GM18507 (cell line): ENCODE measurements at places on chromosomes 6 and 20.
A peak's percentile ranks its signal among the peaks of the same experiment; 100 is the strongest.

DNA sequence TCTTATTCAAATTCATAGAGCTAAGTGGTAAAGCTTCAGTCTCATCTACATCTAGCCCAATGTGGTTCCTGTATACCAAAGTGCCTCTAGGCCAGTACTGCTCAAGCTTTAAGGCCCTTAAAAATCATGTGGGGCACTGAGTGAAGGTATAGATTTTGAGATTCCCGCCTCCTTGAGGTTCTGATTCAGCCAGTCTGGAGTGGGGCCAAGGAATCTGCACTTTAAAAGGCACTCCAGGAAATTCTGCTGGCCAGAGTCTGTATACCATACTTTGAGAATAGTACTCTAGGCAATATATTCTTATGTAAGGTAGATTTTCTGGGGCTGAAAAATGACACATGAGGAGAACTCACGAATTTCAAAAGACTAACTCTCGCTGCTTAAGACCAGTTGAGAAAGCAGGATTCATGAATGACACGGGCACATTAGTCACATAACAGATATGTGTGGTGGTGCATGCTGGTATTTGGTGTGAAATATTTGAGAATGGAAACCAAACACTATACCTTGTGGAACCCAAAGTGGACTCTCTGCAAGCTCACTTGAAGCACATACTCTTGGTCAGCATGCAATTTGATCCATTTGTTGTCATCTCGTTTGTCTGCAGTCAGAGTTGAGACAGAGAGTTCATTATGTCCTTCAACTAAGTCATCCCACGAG is 47.6 kb upstream of the SIM1 start:
- no peak for DNase-seq

GRCh38 chr20:48217190-48217589 is 431.9 kb upstream of the SULF2 start:
- DNase-seq = no peak

- DNase-seq = no peak
Observed at GRCh38 chr6:159031846-159032245, 12.9 kb downstream of the TAGAP start.

DNA sequence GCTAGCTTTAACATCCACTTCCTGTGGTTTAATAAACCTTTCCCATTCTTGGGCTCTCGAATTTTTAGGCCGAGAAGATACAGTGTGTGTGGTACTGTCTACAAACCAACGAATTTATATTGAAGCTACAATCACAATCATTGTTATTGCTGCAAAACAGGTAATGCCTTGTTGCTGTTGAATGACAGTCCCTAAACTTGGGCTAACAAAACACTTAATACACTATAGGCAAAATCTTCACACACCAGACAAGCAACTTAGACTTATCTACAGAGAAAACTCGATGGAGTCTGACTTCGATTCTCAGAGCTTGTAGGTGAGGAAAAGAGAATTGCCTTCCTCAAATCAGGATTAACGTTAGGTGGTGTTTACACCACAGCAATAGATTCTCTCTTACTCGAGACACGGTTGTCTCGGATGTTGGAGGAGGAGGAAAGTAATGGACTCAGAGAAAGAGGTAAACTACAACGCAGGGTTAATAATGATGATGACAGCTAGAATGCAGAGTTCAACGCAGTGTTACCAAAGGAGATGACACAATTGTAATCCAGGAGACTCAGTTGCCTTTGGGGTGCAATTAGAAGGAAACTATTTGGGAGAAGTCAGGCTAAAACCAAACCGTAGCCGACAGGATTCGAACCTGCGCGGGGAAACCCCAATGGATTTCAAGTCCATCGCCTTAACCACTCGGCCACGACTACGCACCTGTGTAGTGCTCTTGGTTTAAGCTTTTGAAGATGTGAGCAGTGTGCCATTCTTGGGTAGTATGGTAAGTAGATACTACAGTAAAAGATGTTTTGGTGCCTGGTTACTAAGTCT is 32.5 kb upstream of the ZNF184 start:
- no peak for DNase-seq

GRCh38 chr6:54846857-54847674 is 495 bp downstream of the FAM83B start:
- DNase-seq = no peak

GRCh38 chr20:50455656-50456451 is 54.3 kb upstream of the PTPN1 start:
- no peak for DNase-seq

DNA sequence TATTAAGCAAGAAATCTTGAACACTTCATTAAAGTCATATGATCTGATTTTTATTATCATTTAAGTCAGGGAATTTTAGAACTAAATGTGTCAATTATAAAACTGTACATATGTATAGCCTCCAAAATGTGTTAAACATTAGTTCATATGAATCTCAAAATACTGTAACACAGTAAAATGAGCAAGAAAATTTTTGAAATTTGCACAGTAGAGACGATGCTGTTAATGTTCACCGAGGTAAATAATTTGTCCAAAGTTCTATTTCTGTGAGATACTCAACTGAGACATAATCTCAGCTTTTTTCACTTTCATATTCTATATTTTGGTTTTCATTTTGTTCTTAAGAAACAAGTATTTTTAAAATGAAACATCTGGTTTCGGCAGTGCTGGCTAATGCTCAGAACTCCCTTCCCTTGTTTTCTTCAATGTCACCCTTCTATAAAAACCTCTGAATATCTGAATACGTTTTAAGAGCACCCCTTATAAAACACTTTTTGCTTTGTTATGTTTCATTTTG is 353.1 kb downstream of the LAMA2 start:
- DNase-seq = no peak

GRCh38 chr6:35360349-35361138 is 18.2 kb downstream of the PPARD start:
- DNase-seq = no peak

DNA sequence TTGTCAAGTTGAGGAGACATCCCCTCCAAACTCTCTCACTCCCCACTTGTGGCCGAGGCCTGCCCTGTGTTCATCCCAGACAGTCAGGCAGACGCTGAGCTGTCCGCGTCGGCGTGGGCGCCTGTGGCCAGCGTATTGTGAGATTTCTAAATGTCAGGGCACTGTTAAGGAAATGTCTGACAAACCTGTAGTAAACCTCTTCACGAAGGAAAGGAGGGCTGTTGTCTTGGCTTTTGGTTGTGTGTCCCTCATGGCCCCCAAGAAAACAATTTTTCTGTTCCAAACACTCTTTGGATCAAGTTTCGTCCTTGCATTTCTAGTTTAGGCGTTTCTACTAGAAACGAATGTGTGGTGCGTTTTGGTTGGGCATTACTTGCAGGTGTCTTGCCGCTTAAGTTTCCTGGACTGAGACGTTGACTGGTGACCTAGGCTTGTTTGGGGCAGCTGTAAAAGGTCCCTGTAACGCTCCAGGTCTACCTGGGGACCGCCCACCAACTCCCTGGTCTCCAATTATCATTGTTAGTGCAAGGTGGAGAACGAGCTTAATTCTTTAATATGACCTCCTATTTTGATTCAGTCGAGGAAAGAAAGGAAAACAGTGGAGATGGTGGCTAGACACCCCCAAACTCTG is 8.7 kb upstream of the POU3F2 start:
- no peak for DNase-seq

DNA sequence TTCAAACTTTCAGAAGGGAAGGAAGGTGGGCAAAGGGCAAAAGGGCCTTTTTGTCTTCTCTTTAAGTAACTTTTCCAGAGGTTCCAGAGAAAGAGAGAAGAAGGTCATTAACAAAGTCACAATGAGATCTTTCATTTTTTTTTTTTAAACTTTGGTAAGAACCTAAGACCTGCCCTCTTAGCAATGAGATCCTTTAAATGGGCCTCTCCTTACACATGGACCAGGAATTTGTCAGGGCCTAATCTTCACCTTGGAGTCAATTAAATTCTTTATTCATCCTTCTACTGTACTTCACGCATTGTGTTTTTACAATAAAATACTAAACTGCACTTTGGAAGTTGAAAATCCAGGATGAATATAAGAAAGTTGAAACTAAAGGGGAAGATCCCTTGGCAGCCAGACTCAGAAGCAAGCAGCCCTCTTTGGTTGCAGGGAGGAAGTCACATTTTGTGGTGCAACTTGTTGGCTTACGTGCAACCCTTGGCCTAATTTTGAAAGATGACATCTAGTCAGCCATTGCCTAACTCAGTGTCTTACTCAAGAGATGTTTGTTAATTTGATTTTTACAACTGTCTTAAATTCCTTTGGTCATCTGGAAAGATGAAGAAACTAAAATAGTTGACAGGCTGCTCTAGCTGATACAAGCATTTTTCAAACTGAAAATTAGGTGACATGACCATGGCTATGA is 11.9 kb upstream of the TMEM170B start:
- DNase-seq = no peak

DNA sequence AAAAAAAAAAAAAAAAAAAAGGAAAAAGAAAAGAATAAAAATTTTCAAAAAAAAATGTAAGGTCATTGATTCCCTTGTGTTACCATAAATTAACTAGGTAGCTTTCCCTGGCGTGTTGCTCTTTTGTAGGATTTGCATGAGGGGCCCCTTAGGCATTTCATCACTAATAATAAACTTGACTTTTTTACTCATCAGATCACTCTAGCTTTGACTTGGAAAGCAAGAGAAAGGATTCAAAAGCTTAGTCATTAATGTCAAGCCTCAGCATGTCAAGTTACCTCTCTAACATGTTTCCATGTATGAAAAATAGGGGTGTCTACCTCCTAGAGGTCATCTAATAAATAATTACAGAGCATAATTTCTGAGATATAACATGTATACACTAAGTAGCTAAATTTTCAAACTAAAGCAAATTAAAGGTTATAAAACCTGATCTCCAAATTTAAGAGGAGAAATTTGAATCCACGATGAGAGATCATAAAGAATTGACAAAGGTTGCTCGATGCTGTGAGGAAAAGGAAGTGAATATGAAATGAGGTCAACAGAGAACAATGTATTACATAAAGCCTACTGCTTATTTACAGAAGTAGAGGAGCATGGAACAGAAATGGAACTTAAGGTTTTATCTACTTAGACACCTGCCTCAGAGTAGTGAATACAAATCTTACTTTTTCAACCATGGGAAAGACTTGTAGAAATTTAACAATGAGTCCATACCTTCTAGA is 86.8 kb downstream of the ARHGAP18 start:
- DNase-seq = no peak

GRCh38 chr6:13918686-13919250 is 6.0 kb upstream of the RNF182 start:
- DNase-seq = no peak

- no peak for DNase-seq
Observed at GRCh38 chr6:91575032-91575431, 988.2 kb upstream of the MAP3K7 start.

GRCh38 chr20:59988141-59988540 is 29.9 kb downstream of the CDH26 start:
- no peak for DNase-seq

GRCh38 chr20:47652794-47653193 is 132.5 kb downstream of the SULF2 start:
- no peak for DNase-seq

- no peak for DNase-seq
Observed at GRCh38 chr20:57409316-57409671, 18.1 kb downstream of the RBM38 start.

GRCh38 chr6:41294214-41294872 is 7.9 kb upstream of the TREM1 start:
- no peak for DNase-seq

DNA sequence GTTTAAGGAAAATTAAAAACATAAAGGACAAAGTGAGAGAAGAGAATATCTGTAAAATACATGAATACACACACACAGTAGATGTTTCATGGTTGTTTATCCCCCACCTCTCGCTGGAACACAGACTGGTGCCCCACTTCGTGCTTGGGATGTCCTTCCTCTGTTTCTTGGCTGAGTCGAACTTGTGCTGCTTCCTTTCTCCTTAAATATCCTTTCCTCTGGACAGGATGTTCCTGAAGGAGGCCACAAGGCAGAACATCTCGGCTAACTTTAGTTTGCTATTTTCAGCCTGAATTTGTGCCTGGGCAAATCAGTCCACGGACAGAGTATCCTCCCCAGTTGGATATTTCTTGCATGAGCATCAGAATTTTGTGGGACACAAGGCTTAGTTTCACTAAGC is 54.7 kb upstream of the ZMYND8 start:
- no peak for DNase-seq

GRCh38 chr6:30264743-30265142 is 51.5 kb upstream of the TRIM26 start:
- no peak for DNase-seq

DNA sequence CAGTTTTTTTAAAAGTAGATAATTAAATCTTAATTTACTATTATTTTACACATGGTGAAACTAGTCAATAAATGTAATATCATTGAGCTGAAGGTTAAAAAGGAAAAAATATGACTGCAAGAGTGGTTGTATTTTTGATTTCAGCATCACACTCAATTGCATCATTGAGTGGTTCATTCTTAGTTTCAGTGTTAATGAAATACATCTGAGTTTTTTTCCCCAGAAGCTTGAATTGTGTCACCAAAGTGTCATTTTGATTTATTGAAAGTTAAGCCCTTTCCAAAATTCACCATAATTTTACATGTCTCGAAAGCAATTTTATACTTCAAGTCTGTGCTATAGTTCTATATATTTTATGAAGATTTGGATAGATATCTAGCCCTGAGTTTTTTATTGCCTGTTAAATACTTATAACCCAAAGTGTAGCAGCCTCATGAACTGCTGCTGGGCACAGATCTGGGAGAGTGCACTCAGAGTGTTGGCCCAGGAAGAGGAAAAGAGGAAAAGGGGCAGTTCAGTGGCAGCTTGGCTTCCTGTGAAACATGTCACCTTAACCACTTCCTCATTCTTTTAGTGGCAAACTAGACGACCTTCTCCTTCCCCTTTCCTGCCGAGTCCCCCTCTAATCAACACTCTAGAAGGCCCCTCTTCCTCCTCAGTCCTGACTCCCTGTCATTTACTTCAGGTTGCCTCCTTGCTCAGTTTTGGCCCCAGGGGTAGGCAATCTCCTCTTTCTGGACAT is 140.7 kb downstream of the ESR1 start:
- DNase-seq = no peak

- no peak for DNase-seq
Observed at GRCh38 chr6:169868458-169868857, 117.0 kb downstream of the ERMARD start.

DNA sequence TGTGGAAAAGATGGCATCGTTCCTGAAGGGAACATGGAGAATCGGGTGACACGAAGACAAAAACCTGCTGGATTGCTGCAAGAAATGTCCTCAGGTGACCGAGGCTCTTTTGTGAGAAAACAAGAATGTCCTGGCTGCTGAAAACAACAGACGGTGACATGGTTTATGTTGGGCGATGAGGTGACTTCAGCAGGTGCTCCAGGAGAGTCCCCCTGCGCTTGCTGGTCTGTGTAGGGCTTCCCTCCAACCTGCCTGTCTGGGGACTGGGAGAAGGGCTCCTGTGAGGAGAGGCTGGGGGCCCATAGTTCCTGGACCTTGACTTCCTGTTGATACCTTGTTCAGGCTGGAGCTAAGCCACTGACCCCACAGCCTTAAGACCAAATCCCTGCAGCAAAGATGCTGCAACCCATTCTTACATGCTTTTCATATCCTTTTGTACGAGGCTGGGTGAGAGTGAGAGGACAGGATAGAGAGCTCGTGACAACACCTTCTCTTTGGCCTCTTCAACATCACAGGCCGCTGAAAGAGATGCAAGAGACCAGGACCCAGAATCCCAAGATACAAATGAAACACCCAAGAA is 134.8 kb downstream of the CD83 start:
- DNase-seq = no peak

GRCh38 chr6:156146891-156147290 is 630.3 kb upstream of the ARID1B start:
- DNase-seq = no peak

- DNase-seq = no peak
Observed at GRCh38 chr6:3940703-3941102, 91.5 kb downstream of the FAM50B start.

GRCh38 chr20:24955045-24955444 is 6.0 kb downstream of the CST7 start:
- peak; percentile 15 for DNase-seq
